ENCODE measurements at places on chromosomes 1 and 21.

DNA sequence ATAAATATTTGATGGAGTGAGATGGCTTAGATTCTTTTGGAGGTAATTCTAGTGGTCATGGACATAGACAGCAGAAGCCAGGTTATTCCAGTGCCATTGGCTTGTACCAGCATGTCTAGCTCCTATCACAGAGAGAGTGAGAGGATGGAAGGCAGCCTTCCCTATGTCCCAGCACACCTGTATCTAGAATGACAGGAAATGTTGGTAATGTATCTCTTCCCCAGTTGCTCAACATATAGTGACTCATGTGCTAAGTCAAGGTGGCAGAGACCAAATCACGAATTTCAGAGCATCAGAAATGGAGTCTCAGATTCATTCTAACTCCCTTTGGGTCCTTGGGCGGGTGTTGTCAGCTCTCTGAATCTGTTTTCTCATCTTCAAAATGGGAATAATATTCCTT, 28.4 kb downstream of the METTL13 start:
- DNase-seq, result no peak

- DNase-seq, result no peak
Observed at GRCh38 chr21:46051379-46051770, 46.5 kb upstream of the COL6A2 start.

GRCh38 chr1:27331922-27332321, 9.9 kb upstream of the SYTL1 start:
- no peak for DNase-seq

DNA sequence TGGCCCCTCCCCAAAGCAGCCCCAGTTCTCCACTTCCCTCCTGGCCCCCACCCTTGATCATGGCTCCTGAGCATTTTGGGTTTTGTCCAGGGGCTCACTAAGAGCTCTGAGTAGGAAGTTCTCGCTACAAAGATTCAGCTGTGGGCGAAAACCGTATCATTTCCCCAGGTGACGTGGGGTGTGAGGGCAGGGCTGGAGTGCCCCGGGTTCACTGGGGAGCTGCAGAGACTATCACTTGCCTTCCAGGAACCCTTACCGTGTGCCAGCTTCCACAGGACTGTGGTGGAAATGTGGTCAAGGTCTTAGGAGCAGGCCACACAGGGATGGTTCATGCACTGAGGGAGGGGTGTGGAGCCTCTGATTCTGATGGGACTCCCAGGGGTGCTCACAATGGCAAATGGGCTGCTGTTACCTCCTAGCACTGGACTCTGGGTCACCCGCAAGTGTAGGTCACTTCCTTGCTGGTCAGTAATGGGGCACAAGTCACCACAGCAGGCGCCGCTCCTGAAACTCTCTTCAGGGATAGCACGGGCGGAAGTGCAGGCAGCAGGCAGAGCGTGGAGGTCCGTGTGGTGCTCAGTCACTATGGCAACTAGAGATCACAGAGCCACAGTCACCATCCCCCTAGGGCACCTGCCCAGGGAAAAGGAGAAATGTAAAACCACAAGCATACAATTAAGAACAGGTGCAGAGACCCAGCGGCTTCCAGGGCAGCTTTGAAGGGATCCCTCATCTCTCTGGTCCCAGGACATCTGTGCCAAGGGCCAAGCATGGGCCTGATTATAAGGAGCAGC, 35.4 kb downstream of the RSPH1 start:
- no peak for DNase-seq

GRCh38 chr1:48757363-48757762, 19.3 kb downstream of the BEND5 start:
- no peak for DNase-seq

GRCh38 chr1:166974647-166975345, 544 bp downstream of the ILDR2 start:
- DNase-seq, result no peak

- no peak for DNase-seq
Observed at GRCh38 chr1:7052701-7053100, 267.4 kb downstream of the CAMTA1 start.

DNA sequence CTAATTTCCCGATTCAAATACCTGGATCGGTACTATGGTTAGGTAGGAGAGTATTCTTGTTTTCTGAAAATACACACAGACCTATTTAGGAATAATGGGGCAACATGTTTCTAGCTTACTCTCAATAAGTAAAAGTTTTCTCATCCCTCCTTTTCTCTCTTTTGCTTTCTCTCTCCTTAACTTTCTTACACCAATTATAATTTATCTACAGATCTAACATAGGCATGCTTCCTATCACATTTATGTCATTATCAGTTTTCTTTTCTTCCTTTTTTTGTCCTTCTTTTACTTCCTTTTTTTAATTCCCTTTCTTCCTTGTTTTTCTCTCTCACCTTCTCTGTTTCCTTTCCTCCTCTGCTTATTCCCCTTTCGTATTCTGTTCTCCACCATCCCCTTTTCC, 20.3 kb downstream of the SNX7 start:
- no peak for DNase-seq

- DNase-seq, result no peak
Observed at GRCh38 chr1:19260211-19261138, 8.9 kb downstream of the MRTO4 start.

GRCh38 chr21:35088319-35088771, 39.2 kb upstream of the RUNX1 start:
- no peak for DNase-seq

DNA sequence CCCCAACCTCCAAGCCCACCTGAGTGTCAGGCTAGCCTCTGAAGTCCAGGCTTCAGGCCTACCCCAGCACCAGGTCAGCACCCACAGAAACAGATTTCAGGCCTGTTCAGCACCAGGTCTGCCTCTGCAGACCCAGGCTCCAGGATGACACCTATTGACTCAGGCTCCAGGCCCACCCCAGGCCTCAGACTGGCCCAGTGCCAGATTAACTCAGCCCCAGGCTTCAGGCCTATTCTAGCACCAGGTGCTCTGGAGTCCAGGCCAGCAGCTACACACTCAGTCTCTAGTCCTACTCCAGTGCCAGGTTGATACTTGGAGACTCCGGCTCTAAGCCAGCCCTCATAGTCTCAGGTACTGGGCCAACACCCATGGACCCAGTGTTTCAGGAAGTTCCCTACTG, 541.7 kb upstream of the PBX1 start:
- no peak for DNase-seq

DNA sequence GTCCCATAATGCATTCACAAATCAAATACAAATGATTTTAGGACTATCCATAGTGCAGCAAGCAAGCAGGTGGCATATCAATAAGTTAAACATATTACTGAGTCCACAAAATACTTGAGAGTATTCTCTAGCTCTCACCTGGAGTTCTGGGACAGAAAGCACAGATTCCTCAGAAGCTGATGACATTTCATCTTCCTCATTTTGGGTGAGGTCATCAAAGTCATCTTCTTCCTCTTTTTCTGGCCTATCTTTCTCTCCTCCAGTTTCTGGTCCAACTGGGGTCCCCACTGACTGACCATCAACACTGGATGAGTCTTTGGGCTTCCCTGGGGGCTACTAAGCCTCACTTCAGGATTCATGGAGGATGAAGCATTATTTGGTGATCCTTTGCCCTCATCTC, 38.9 kb downstream of the YY1AP1 start:
- peak; percentile 23 for DNase-seq

GRCh38 chr1:232786845-232787455, 18.3 kb upstream of the MAP10 start:
- DNase-seq, result no peak

- no peak for DNase-seq
Observed at GRCh38 chr1:16975838-16976237, 4.6 kb downstream of the MFAP2 start.

DNA sequence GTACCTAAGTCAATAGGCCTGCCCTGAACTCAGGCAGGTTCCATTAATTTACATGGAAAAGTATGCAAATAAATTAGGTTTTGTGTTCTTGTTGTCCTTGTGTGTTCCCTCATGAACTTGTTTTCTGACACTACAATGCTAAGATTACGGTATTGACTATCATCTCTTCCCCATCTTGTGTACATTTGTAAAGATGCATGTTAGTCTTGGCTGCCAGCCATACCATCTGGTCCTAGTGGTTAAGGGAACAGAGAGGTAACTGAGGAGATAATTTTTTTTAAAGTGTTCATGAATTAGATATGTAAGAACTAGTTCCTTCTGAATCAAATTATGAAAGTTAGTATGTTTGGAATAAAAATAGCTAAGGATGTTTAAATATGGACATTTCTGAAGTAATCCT, 167.6 kb upstream of the ADAMTS5 start:
- no peak for DNase-seq

DNA sequence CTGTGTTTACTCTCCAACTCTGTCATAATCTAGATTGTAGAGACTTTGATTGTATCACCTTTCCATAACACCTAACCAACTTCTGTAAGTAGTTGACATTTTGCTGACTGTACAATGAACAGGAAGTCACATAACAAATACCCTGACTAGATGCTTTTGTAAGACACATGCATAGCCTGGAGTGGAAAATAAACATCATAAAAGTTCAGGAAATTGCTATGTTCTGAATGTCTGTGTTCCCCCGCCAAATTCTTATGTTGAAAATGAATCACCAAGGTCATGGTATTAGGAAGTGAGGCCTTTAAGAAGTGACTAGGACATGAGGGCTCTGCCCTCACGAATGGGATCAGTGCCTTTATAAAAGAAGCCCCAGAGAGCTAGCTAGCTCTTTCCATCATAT, 40.4 kb upstream of the ZSWIM5 start:
- DNase-seq, result no peak

GRCh38 chr1:9302745-9303524, 10.2 kb downstream of the SPSB1 start:
- DNase-seq, result no peak

DNA sequence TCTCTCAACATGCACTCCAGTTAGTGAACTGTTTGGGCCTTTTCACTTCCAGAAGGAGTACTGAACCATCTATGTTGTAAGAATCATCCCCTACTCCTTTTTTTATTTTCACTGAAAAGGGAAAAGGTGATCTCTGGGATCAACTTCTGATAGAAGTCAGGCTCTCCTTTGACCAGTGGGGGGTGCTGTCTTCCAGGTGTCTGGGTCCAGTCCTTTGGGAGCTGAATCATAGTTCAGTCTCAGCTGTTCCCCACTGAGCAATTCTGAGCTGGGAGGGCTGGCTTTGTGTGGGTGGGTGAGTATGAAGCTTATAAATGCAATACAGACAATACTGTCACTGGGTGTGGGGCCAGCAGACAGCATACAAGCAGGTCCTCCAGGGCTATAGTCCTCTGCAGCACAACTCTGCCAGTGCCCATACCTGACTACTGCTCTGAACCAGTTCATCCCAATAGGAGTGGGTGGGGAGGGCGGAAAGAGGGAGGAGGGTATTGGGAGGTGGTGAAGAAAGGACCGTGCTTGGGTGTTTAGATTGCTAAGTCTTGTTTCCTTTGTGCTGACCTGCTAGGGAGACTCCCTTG, 12.5 kb upstream of the SARS1 start:
- DNase-seq, result no peak

- DNase-seq, result no peak
Observed at GRCh38 chr21:42338729-42339715, 11.8 kb downstream of the TFF2 start.
